ENCODE measurements at places on chromosomes 13 and 19.
A peak's percentile ranks its signal among the peaks of the same experiment; 100 is the strongest.

DNA sequence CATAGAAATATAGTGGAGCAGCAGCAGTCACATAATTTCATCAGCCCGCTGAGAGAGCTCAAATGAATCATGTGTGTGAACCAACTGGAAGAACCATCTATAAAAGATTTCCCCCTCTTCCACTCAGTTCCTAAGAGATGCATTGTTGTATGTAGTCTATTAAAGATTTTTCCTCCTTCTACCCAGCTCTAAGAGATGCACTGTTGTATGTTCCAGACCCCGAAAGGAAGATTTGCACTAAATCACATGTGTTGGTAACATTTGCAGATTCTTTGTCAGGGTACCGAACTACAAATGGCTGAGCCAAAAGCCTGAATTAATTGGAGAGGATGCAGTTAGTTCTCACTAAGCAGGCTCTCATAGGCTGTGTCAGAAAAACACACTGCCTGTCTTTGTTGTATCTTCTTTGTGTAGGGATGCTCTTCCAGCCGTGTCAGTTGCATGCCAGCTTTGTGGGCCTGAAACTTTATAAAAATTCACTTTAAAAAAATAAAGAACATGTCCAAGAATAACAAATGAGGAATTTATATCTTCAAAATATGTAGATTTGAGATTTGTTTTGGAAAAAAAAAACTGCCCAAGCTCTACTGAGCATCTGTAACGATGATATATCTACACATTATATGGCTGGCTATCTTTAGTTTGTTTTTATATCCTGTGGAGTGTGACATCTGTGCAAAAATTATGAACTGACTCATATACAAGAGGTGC, 223.1 kb downstream of the MZT1 start:
- no peak for DNase-seq

DNA sequence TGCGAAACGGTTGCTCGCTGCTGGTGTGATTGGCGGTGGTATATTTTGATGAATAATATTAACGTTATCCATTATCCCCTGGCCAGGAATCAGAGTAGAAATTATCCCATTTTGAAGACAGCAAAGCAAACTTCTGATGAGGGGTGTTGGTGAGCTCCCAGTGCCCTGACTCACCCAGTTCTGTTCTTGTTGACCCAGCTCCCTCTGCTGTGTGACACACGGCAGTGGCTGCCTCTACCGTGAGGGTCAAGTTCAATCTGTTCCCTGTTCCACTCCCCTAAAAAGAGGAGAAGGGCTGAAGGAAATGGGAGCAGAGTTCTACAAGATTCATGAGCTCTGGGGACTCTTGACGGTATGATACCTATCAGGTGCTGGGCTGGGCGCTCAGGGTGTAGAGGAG, 2.0 kb downstream of the CAMSAP3 start:
- no peak for DNase-seq

- DNase-seq = no peak
Measured at GRCh38 chr19:40513741-40514315, 47.0 kb downstream of the SPTBN4 start.

- DNase-seq = no peak
Measured at GRCh38 chr13:22757530-22758120, 423.2 kb upstream of the SGCG start.

DNA sequence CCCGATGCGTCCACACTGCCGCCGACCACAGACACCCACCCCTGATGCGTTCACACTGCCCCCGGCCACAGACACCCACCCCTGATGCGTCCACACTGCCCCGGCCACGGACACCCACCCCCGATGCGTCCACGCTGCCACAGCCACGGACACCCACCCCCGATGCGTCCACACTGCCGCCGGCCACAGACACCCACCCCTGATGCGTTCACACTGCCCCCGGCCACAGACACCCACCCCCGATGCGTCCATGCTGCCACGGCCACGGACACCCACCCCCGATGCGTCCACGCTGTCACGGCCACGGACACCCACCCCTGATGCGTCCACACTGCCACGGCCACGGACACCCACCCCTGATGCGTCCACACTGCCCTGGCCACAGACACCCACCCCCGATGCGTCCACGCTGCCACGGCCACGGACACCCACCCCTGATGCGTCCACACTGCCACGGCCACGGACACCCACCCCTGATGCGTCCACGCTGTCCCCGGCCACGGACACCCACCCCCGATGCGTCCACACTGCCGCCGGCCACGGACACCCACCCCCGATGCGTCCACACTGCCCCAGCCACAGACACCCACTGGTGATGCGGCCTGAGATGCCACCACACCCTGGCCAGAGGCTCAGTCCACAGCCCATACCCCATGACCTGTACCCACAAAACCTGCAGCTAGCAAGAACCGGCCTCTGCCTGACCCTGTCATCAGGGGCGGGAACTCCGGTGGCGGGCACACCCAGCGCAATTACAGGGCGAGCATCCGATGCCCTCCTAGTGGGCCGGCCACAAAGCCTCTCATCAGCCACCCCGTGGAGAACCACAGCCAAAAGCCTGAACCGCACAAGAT, 28.4 kb downstream of the RASA3 start:
- peak; percentile 32 for DNase-seq

GRCh38 chr13:46523972-46524752, 28.8 kb upstream of the LRCH1 start:
- no peak for DNase-seq

GRCh38 chr13:21753117-21753729, 82.3 kb downstream of the FGF9 start:
- DNase-seq = no peak

DNA sequence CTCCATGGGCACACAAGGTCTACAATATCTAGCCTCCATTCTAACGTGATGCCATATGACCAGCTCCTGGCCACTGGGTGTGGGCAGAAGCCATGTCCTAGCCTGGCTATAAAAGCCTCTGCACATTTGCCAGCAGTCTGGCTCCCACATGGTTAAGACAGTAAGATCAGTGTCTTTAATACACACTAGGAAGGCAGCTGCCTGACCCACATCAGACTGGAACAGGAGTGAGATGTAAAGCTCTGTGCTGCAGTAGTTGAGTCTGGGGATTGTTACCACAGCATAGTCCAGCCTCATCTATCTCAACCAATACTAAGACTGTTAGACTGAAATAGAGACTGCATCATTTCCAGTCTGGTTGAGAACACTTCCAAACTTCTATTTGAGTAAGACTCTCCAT, 533.1 kb downstream of the IRS2 start:
- DNase-seq = no peak

DNA sequence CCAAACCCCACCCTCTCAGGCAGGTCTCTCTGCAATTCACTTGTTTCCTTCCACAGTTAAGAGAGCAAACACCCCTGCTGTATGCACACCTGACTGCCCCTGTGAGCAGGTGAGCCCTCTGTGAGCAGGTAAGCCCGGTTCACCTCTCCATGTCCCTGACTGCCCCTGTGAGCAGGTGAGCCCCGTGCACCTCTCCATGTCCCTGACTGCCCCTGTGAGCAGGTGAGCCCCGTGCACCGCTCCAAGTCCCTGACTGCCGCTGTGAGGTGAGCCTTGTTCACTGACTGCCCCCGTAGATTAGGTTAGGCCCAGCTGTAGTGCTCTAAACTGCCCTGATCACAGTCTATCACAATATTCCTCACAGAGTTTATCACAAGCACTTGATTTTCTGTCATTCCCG, 29.2 kb downstream of the TMTC4 start:
- no peak for DNase-seq
